ENCODE measurements at places on chromosomes 16 and 17.
A peak's percentile ranks its signal among the peaks of the same experiment; 100 is the strongest.

- ATAC-seq = no peak
These were observed 122.5 kb downstream of the DNAH9 start for GRCh38 chr17:11720816-11721215.

DNA sequence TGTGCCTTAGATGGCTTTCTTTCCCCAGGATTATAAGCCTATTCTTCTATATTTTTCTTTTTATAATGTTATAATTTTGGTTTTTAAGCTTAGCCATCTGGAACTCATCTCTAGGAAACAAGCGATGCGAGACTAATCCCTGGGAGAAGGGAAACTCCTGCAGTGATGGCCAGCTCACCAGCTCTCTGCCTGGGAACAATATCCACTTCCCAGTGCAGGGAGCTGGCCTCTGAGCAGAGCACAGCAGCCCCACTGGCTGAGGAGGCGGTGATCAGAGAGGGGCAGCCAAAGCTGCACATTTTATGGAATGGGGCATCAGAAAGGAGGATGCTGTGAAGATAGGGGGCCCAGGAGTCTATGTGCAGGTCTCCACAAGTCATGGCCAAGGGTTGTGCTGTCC, 183.3 kb downstream of the LGALS9B start:
- no peak for ATAC-seq

DNA sequence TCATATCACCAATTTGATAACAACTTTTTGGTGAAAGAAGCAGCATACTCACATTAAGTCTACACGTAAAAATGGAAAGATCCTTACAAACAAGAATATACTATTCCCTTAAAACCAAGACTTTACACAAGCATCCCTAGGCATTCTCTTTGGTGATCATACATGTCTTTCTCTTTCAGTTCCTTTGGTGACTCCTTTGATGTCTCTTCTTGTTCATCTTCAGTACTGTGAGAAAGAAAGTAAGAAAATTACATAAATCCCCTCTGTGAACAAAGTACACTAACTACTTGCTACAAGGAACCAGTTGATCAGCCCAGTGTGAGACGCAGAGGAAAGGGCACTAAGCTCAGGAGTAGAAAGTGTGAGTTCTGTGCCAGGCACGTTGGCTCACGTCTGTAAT, 59.6 kb upstream of the MTMR4 start:
- no peak for ATAC-seq

GRCh38 chr17:28907709-28908475, 5.0 kb upstream of the DHRS13 start:
- no peak for ATAC-seq

DNA sequence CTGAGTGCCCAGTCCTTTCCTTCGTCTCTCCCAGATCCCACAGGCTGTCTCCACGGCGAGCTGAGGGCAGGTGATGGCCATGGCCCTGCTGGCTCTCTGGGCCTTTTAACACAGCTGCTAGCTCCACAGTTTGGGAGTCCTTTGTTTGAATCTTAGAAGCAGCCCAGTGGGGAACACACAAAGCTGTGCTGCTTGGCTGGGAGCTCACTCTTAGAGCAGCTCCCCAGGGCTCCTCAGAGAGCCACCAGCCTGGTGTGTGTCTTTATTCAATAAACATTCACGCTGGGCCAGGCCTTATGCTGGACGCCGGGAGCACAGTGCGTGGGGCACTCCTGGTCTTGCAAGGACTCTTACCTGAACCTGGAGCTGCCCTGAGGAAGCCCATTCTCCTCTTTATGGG, 29.7 kb downstream of the WNT3 start:
- no peak for ATAC-seq

DNA sequence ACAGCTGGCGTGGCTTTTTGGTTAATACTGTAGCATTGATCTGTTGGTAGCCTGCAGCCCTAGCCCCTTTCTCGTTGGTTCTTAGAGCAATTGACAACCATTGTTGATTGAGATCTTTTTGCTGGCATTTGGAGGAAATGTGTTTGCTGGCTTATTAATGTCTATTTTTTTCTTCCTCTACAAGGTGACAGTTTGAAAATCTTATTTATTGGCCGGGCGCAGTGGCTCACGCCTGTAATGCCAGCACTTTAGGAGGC, 1.8 kb downstream of the ATXN2L start:
- no peak for ATAC-seq

GRCh38 chr16:85401370-85401916, 211.7 kb upstream of the GSE1 start:
- ATAC-seq = no peak

DNA sequence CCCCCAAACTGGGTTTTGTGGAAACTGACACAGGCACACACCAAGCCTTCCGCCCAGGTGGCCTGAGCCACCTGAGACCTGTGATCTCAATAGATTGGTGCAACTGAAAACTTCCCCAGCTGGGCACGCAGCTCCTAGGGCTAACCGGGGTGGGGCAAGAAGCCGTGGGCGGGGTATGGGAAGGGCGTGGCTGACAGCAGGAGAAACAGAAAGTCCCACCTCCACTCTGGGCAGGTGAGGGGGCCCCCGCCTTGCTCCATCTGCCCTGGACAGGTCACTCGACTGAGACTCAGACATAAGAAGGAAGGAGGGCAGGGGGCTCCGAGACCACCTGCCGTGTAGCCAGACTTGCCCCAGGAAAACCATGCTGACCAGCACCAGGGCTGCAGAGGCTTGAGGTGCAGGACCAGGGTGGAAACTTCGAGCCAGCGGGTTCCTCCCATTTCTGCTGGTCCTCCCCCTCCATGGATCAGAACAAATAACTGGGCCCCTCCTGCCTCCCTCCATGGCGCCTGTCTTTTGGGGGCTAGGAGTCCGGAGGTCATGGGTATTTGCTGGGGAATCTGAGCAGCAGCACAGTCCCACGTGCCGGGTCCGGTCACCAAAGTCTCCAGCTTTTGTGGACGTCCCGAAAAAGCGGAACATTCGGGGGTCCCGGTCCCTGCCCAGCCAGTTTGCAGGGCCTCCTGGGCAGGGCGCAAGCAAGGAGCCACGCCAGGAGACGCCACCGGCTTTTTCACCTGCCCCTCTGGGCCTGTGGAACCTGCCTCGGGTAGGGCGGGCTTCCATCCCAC, 1.3 kb downstream of the TIMP2 start:
- ATAC-seq = peak; percentile 8

GRCh38 chr17:37361543-37361942, 14.2 kb upstream of the C17orf78 start:
- no peak for ATAC-seq

- peak; percentile 52 for ATAC-seq
These were observed 12.0 kb upstream of the CD300A start for GRCh38 chr17:74454197-74455024.

GRCh38 chr17:64130559-64131001, 636 bp upstream of the ERN1 start:
- ATAC-seq = no peak

DNA sequence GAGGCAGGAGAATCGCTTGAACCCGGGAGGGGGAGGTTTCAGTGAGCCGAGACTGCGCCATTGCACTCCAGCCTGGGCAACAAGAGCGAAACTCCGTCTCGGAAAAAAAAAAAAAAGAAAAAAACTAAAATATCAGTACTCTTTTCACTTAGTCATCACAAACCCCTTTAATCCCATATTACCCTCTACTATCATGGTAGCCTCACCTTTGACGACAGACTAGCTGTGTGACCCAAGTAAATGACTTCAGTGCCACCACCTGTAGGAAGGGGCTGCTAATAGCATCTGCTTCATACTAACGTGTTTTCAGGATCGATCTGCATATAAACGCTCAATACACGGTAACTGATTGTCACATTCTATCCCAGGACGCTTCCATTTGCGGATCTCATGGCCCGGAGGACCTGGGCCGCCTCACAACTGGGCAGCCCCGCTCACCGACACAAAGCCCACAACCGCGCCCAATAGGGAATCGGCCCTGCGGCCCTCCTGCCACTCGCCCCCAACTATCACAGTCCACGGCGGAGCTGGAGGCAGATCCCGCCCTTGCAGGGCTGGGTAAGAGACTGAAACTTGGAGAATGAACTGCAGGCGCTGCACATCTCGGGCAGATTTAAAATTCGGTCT, 1.1 kb upstream of the ZNF263 start:
- ATAC-seq = peak; percentile 31

DNA sequence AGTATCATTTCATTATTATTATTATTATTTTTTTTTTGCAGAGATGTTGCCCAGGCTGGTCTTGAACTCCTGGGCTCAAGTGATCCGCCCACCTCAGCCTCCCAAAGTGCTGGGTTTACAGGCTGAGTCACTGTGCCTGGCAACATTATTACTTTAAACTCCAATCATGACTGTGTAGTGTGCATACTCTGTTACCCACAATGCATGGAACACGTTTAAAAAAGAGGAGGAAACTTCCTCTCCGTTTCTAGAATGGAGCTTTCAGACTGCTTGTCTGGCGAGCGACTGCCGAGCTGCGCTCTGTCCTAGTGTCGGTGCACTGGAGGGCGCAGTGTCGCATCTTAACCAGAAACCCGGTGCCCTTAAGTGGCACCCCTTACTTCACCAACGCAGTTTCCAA, 22.1 kb upstream of the FASN start:
- ATAC-seq = peak; percentile 27

GRCh38 chr17:35953720-35954119, 10.2 kb upstream of the LYZL6 start:
- no peak for ATAC-seq

DNA sequence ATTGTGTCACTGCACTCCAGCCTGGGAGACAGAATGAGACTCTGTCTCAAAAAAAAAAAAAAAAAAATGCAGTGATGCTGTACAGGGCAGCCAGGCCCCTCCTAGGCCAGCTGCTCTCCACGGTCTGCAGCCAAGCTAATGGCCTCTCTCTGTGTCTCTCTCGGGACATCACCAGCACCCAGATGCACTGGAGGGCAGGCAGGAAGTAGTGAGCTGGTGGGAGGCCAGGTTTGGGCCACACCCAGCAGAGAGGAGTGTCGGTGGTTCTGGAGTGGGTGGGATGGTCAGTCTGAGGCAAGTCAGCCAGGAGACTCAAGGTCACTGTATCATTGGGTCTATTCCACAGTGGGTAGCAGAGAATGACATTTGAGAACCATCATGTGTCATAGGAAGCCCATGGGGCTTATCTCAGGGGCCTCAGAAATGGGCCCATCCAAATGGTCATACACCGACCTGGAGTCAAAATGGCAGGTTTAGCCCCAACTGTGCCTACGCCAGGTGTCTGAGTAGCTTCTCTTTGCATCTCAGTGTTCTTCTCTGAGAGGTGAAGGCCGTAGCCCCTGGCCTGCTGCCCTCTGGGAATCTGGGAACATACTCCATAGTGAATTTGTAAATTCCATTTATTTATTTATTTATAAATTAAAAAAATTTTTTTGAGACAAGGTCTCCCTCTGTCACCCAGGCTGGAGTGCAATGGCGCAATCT, 22.7 kb downstream of the WNT9B start:
- no peak for ATAC-seq

GRCh38 chr17:2369039-2369438, 31.7 kb downstream of the SGSM2 start:
- ATAC-seq = no peak

GRCh38 chr16:88069397-88070168, 118.3 kb downstream of the BANP start:
- ATAC-seq = no peak

- no peak for ATAC-seq
These were observed 6.4 kb downstream of the GPATCH8 start for GRCh38 chr17:44496815-44497214.

DNA sequence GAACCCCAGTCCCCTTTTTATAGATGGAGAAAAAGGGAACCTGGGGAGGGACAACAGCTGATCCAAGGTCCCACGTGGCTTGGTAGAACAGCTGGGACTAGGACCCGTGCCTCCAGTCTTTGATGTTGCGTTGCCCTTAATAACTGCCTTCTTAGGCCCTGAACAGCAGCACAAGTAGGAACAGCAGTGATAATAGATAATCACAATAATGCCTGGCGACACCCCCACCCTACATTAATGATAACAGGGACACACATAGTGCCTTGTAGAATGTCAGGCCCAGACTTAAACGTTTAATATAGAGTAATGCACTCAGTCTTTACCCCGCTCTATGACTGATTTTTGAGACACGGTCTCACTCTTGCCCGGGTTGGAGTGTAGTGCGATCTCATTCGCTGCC, 96.4 kb downstream of the ABCC6 start:
- no peak for ATAC-seq

GRCh38 chr16:70529051-70529777, 5.6 kb downstream of the SF3B3 start:
- ATAC-seq = no peak

GRCh38 chr17:58317421-58318064, 11.1 kb downstream of the TSPOAP1 start:
- peak; percentile 42 for ATAC-seq

DNA sequence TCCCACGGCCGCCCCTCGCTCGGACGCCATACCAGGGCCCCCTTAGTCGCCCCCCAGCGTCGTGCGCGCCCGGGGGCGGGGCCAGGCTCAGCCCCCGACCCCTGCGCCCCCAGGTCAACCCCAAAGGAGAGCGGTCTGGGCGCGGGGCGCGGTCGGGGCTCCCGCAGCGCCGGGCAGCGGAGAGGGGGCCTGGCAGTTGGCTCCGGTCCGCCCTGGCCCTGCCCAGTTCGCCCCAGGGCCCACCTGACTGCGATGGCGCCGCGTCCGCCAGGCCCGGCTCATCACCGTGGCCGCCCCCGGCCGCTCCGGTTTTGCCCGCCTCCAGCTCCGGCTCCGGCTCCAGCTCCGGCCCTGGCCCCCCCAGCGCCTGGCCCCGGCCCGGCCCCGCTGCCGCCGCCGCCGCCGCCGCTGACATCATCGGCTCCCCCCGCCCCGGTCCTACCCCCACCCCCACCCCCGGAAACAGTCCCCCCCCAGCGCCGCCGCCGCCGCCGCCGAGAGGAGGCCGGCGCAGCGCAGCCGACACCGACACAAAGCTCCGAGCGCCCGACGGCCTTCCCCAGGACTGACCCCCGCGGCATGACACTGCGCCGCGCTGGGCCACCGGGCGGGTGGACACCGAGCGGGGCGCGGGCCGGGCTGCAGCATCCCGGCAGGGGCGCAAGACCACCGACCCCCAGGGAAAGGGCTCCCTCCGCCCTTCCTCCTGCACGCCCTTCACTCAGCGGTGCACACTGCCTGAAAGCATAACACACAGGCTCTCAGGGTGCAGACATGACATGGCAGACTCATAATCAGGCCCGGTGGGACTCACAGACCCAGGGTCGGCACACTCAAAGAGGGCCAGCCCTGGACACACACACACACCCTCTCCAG, at the start of gene ZBTB4:
ZBTB4 (minus strand) TSS at position 419 of the 876 bp plus-strand sequence. CDS start 12,830 bp downstream, outside the sequence.
- peak; percentile 1 for ATAC-seq

DNA sequence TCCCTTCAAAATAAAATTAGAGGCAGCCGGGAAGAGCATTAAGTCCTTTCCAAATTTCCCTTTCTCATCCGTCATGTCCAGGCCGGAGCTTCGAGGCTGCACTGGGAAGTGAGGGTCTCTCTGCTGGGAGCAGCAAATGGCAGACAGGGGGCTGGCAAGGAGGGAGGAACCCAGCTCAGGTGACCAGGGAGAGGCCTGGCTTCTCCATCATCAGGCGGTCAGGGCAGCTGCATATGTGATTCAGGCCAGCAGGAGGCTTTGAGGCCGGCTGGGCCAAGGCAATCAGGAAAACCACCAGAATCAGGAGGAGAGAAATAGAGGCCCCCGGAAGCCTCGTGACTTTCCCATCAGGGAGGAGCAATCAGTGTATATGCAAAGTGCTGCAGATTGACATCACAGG, 85.0 kb upstream of the RPL38 start:
- no peak for ATAC-seq

GRCh38 chr16:86039606-86040005, 140.6 kb downstream of the IRF8 start:
- ATAC-seq = no peak
